ENCODE measurements at places on chromosomes 11 and 22. TPM values are rescaled to one million over a fixed set of nuclear protein-coding genes. Genes with fewer than 3 reads are reported as not detected.

The NTM gene
- total RNA-seq: 11.5 TPM

DNA sequence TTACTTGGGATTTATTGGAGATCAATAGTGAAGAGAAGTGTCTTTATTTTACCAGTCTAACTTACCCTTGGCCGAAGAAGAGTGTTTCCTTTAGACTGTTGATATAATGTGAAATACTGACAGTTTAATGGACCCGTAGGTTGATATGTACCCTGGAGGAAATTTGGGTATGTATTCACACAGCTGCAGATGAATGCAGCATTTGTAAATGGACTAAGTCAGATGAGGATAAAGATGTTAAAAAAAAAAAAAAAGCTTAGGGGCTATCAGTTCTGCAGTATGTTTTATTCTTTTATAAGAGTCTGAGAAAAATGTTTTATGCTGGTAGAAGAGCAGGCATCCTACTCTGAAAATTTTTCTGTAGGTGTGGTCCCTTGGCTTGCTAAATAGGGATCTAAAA lies 2.7 kb downstream of the REXO2 start:
- DNase-seq: no peak

DNA sequence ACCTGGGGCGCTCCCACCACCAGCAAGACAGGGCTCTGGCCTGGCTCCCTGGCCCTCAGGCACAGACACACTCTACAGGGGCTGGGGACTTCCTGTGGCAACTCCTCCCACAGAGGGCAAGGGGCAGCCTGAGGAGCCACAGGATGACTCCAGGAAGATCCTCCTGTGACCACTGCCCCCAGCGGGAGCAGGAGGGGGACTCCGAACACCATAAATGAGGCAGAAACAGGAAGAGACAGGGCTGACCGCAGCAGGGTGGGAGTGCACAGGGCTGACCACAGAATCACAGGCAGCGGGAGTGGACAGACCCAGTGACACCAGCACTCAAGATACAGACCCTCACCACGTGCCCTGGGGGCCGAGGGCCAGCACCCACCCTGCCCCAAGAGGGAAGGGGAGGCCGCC lies 10.8 kb downstream of the ARAP1 start:
- no peak for DNase-seq

DNA sequence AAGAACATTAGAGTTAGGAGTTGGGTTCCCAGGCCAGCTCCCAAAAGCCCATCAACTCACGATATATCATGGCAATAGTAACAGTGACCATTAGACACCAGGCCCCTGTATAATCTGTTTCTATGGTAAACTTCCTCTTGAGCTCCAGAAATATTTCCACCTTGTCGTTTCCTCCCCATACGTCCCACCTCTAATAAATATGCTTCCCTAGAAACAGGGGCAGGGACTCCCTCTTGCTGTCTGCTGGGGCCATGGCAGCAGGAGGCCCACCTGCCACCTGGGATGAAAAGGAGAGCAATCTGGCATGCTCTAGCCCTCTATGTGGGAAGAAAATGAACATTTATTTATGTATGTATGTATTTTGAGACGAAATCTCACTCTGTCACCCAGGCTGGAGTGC lies 32.2 kb upstream of the AMOTL1 start:
- no peak for DNase-seq

DNA sequence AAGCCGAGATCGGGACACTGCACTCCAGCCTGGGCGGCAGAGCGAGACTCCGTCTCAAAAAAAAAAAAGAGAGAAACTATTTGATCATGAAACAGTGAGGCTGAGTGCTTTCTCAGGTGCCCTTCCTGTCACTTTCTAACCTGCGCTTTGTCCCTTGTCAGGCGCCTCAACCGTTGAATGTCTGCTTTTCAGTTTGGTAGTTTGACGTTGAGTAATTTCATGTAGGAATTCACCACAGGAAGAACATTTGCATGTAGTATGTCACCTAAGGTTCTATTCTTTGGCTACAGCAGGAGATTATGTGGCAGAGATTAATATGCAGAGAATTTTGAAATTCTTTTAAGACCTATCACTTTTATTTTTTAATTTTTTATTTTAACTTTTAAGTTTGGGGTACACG lies 57.2 kb downstream of the PPFIA1 start:
- DNase-seq: no peak

DNA sequence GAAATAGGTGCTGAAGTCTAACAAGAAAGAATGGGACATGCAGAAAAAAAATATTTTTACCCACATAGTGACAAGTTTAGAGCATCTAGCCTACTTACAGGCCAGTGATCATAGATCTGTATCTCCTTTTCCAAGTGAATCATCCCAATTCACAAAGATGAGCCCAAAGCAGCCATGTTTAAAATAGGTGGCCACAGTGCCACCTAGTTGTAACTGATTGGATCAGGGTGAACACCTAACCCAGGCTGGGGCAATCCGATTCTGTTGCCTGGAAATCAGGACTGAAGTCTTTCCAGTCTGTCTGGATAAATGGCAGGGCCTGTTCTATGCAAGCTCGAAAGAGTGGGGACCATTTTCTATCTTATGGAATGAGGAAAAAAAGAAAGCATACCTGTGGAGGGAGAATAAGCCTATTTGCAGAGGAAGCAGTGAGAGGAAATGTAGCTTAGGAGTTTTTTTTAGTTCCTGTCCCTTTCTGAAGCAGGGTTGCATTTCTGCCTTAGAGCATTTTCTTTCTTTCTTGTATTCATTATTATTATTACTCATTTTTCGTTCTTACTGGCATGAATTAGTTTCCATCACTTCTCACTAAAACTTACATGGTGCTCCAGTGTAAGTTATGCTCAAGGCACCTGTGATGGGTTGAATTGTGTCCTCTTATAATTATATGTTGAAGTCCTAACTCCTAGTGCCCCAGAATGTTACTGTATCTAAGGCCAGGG lies 113.2 kb upstream of the RAG2 start:
- no peak for DNase-seq

GRCh38 chr11:12218909-12219308 lies 108.5 kb downstream of the MICAL2 start:
- no peak for DNase-seq

Measured in WTC11 (cell line).